Thymus (tissue), 14 donors: ENCODE measurements at places on chromosomes 4 and X. TPM values are rescaled to one million over a fixed set of nuclear protein-coding genes. Genes with fewer than 3 reads are reported as not detected.

- peak; percentile 8 for DNase-seq
Observed at GRCh38 chr4:104490770-104491480, 3.8 kb downstream of the CXXC4 start.

DNA sequence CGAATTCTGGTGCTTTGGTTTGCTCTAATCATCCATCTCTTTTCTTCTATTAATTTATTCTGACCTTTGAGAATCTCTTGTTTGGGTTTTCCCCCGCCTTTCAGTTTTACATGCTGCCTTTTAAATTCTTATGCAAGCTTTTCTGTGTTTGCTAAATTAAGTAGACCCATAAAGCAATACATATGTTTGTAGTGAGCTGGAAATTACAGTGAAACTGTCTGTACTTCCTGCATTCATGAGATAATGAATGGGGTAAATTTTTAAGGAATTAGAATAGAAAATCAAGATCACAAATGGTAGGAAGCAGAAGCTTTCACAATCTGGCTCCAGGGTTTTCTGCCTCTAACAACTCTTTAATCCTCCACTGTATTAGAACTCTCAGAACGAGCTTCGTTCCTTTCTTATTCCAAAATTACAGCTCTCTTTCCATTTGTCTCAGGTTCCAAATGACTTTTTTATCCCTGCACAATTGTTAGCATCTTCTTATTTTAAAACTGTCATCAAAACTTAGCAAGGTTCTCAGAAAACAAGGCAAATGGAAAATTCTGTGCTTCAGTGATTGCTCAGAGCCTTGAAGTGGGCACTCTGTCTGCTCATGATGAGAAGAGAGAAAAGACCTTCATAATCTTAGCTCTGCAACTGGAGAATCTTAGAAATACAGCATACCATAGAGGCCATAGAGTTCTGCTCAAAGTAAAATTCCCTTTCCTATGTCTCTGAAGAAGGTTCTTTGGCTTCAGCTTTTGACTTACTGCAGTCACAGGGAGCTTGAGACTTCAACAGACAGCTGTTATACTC, 108.2 kb downstream of the EGF start:
- no peak for DNase-seq

Gene VGLL1
- total RNA-seq = 0.09 TPM

Gene ERVMER34-1
- 0.05 TPM for total RNA-seq
